Caco-2 (cell line): ENCODE measurements at places on chromosomes 12 and 14. TPM values are rescaled to one million over a fixed set of nuclear protein-coding genes. Genes with fewer than 3 reads are reported as not detected.

GRCh38 chr12:19688532-19688931, 249.2 kb downstream of the AEBP2 start:
- no peaks in the 10 kb centered on the region for H3K4me1 ChIP-seq
- H3K4me3 ChIP-seq = no peak overlapping the region
- no peaks in the 10 kb centered on the region for H3K27me3 ChIP-seq
- H3K27ac ChIP-seq = no peak overlapping the region
- DNase-seq = no peak

DNA sequence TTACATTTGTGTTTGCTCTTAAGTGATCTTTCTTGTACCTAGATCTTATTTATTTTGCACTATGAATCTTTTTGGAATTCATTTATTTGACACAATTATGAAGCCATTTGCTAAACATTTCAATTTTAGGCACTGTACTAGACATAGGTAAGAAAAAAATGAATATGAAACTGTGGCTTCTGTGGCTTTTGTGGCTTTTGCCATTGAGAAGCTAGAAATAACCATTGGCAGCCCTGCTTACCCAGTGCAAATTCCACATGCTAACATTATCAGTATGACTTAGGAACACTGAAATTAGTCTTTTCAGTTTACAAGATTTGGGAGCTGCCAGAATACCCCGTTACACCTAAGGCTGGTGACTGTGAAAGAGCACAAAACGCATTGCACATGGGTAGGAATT, 60.1 kb downstream of the FSCB start:
- H3K4me3 ChIP-seq = no peak overlapping the region
- no peak overlapping the region for H3K27ac ChIP-seq
- no peak for DNase-seq
- H3K36me3 ChIP-seq = no peaks in the 10 kb centered on the region; the same call in 1 of the 2 replicates
- H3K4me1 ChIP-seq = peaks cover 22% of the 10 kb centered on the region

PMCH gene
- total RNA-seq = not detected in 2 replicates

PPP4R4 gene
- 0.20 and 0.21 TPM in 2 replicates for total RNA-seq

DCAF4 gene
- total RNA-seq = 20.1 and 21.1 TPM in 2 replicates

- no peaks in the 10 kb centered on the region for H3K27me3 ChIP-seq
- no peaks in the 10 kb centered on the region for H3K4me1 ChIP-seq
- H3K36me3 ChIP-seq = no peaks in the 10 kb centered on the region
Observed at GRCh38 chr12:113639474-113639873, 167.8 kb upstream of the LHX5 start.

DNA sequence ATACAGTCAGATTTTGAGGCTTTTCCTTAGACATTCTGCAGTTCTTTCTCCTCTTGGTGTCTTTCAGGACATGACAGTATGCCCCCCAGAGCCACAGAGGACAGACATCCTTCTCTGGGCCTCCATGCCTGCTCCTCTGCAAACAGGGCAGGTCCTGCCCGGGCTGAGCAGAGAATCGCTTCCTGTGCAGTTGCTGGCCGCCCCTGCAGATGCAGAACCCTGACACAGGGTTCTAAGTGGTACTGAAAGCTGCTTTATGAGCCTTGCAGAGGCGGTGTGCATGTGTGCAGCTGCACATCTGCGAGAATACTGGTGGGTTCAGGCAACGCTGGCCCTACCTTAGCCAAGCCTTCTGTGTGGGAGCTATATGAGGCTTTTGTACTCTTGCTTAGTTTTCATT, 54.5 kb downstream of the FLRT2 start:
- no peak overlapping the region for H3K4me3 ChIP-seq
- no peak overlapping the region for H3K27ac ChIP-seq
- H3K27me3 ChIP-seq = no peaks in the 10 kb centered on the region
- DNase-seq = no peak

- H3K4me3 ChIP-seq = no peak overlapping the region
- no peak for DNase-seq
- peaks cover 2% of the 10 kb centered on the region; the same call in 1 of the 2 replicates for H3K4me1 ChIP-seq
- H3K36me3 ChIP-seq = no peaks in the 10 kb centered on the region
- no peak overlapping the region for H3K27ac ChIP-seq
- H3K27me3 ChIP-seq = no peaks in the 10 kb centered on the region
Observed at GRCh38 chr12:91133871-91134270, 22.6 kb upstream of the LUM start.

OVCH1 gene
- not detected in 2 replicates for total RNA-seq

HSPA2 gene
- total RNA-seq = 8.3 and 8.7 TPM in 2 replicates

- no peak overlapping the region for H3K27ac ChIP-seq
- no peak overlapping the region for H3K4me3 ChIP-seq
- H3K4me1 ChIP-seq = peaks cover 4% of the 10 kb centered on the region; the same call in 1 of the 2 replicates
Observed at GRCh38 chr14:71469643-71470335, 462.4 kb upstream of the RGS6 start.

RBM25 gene
- total RNA-seq = 89.3 and 98.8 TPM in 2 replicates

- no peak overlapping the region for H3K27ac ChIP-seq
- H3K4me3 ChIP-seq = no peak overlapping the region
- no peaks in the 10 kb centered on the region for H3K4me1 ChIP-seq
- H3K36me3 ChIP-seq = no peaks in the 10 kb centered on the region
- no peak for DNase-seq
- H3K27me3 ChIP-seq = no peaks in the 10 kb centered on the region
Observed at GRCh38 chr12:67697443-67697842, 48.9 kb downstream of the DYRK2 start.

DNAI7 gene
- 0.66 and 0.67 TPM in 2 replicates for total RNA-seq

DNA sequence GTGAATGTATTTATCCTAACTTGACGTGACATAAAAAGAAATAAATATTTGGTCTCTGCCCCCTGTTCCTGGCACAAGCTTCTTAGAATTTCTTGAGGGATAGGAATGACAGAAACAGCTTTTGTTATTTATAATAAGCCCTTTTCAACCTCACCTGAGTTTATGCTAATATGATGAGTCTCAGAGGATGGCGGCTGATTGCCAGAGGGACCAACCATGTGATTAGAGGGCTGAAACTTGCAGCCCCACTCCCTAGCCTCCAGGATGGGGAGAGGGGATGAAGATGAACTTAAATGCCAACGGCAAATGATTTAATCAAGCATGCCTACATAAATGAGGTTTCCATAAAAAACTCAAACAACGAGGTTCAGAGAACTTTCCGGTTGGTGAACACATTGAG, 42.9 kb downstream of the DNAI7 start:
- no peaks in the 10 kb centered on the region for H3K36me3 ChIP-seq
- H3K4me1 ChIP-seq = no peaks in the 10 kb centered on the region
- H3K27ac ChIP-seq = no peak overlapping the region
- DNase-seq = no peak
- H3K4me3 ChIP-seq = no peak overlapping the region

DDX11 gene
- total RNA-seq = 175 and 200 TPM in 2 replicates

GRCh38 chr12:77968571-77968970, 137.9 kb downstream of the NAV3 start:
- H3K27ac ChIP-seq = no peak overlapping the region
- H3K4me1 ChIP-seq = no peaks in the 10 kb centered on the region
- DNase-seq = no peak
- H3K27me3 ChIP-seq = no peaks in the 10 kb centered on the region

- DNase-seq = no peak
- no peaks in the 10 kb centered on the region for H3K27me3 ChIP-seq
- no peak overlapping the region for H3K27ac ChIP-seq
- H3K4me3 ChIP-seq = no peak overlapping the region
Observed at GRCh38 chr14:105388110-105388951, 10.0 kb upstream of the TEX22 start.

- H3K36me3 ChIP-seq = no peaks in the 10 kb centered on the region
- no peak overlapping the region for H3K4me3 ChIP-seq
- H3K27me3 ChIP-seq = no peaks in the 10 kb centered on the region
- no peak for DNase-seq
- H3K27ac ChIP-seq = no peak overlapping the region
- H3K4me1 ChIP-seq = peaks cover 15% of the 10 kb centered on the region
Observed at GRCh38 chr12:6250343-6250742, 50.1 kb downstream of the CD9 start.

GRCh38 chr12:53755451-53755891, 3.7 kb upstream of the CISTR start:
- H3K4me3 ChIP-seq = no peak overlapping the region
- no peak overlapping the region for H3K27ac ChIP-seq
- no peaks in the 10 kb centered on the region for H3K27me3 ChIP-seq
- H3K4me1 ChIP-seq = no peaks in the 10 kb centered on the region
- no peak for DNase-seq
- H3K36me3 ChIP-seq = no peaks in the 10 kb centered on the region

GRCh38 chr14:68734231-68734732, 58.6 kb downstream of the ZFP36L1 start:
- no peak overlapping the region for H3K27ac ChIP-seq
- H3K4me3 ChIP-seq = no peak overlapping the region
- H3K27me3 ChIP-seq = no peaks in the 10 kb centered on the region
- H3K36me3 ChIP-seq = no peaks in the 10 kb centered on the region
- H3K4me1 ChIP-seq = peaks cover 36% of the 10 kb centered on the region

SUDS3 gene
- 39.1 and 42.8 TPM in 2 replicates for total RNA-seq

TMEM132D gene
- total RNA-seq = not detected in 2 replicates

GRCh38 chr14:49853158-49853477, 530 bp upstream of the NEMF start:
- H3K27me3 ChIP-seq = no peaks in the 10 kb centered on the region
- H3K36me3 ChIP-seq = peaks cover 2% of the 10 kb centered on the region
- no peak for DNase-seq
- H3K27ac ChIP-seq = peak overlapping the region; percentile 99
- peak overlapping the region; percentile 84 for H3K4me3 ChIP-seq

DNA sequence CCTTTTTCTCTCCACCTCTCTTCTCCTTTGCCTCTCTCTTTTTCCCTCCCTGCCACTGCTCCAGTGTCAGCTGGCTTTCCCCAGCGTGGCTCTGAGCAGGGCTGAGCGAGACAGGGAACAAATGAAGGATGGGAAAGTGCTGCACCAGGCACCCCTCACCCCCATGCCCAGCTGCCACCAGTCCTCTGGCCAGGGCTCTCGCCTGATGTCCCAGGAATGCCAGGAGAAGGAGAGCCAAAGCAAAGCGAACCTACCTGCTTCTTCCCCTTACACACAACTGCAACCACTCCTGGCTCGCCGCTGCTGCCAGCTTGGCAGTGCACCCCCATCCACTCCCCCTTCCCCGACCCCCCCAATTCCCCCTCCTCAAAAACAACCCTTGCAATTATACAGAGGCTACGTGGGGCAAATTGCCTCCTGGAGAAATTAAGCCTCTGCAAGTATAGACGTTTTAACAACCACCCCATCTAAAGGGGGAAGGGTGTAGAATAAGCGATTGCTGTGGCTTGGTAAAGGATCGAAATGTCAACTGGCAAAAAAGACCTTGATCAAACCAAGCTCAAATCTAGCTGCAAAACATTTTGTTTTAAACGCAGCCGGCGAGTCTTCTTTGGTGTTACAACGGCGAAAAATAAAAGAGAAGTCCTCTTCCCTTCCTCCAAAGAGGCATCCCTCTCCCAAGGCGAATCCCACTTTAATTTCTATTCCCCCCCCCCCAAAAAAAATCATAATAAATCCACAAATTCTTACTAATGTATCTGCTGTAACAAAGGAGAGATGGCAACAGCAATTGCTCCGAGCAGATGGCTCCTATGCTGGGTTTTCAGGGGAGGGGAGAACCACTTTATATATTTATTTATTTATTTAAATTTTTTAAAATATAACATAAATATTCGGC, 2.9 kb downstream of the BCL11B start:
- H3K4me1 ChIP-seq = peaks cover 17% of the 10 kb centered on the region
- DNase-seq = no peak
- no peaks in the 10 kb centered on the region for H3K36me3 ChIP-seq
- peaks cover 5% of the 10 kb centered on the region for H3K27me3 ChIP-seq

- no peaks in the 10 kb centered on the region for H3K4me1 ChIP-seq
- no peaks in the 10 kb centered on the region for H3K36me3 ChIP-seq
- DNase-seq = no peak
- H3K4me3 ChIP-seq = no peak overlapping the region
Observed at GRCh38 chr14:48527832-48528231, 852.4 kb upstream of the MDGA2 start.

DNA sequence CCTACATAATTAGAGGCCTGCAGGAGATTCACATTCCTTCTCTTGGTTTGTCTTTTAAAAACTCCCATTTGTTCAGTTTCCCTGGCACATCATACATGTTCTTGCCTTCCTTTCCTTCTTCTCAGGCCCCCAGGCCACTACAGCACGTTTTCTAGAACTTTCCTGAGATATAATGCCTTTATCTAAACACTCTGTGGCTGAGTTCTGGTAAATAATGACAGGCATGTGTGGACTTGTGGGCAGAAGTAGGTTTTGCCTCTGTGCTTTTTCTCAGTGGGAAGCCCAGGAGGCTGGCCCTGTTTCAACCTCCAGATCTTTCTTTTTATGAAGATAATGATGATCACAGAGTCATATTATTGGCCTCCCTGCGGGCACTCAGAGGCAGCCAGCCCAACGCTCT, 117.2 kb downstream of the TMX1 start:
- no peak overlapping the region for H3K4me3 ChIP-seq
- no peaks in the 10 kb centered on the region for H3K27me3 ChIP-seq
- DNase-seq = no peak
- no peaks in the 10 kb centered on the region for H3K36me3 ChIP-seq

ABCB9 gene
- total RNA-seq = 6.7 and 8.1 TPM in 2 replicates

BTBD6 gene
- 22.7 and 25.3 TPM in 2 replicates for total RNA-seq
